ENCODE measurements at places on chromosomes 13 and 19.

- DNase-seq: no peak
Measured at GRCh38 chr13:33284916-33285315, 639 bp downstream of the STARD13 start.

DNA sequence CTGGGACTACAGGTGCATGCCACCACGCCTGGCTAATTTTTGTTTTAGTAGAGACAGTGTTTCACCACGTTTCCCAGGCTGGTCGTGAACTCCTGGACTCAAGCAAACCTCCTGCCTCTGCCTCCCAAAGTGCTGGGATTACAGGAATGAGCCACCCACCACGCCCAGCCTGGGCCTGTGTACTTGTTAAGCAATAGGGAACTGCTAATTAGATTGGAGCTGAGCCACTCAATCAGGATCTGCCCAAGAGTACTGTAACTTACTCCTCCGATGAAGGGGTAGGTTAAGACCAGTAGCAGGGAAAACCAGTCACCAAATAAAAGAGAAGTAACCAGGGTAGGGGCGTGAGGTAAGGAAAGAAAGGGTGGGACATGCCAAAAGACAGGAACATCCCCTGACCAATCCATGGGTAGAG, 2.3 kb downstream of the DDX39A start:
- DNase-seq: no peak

GRCh38 chr19:33641956-33642498, 20.3 kb downstream of the CHST8 start:
- DNase-seq: no peak

DNA sequence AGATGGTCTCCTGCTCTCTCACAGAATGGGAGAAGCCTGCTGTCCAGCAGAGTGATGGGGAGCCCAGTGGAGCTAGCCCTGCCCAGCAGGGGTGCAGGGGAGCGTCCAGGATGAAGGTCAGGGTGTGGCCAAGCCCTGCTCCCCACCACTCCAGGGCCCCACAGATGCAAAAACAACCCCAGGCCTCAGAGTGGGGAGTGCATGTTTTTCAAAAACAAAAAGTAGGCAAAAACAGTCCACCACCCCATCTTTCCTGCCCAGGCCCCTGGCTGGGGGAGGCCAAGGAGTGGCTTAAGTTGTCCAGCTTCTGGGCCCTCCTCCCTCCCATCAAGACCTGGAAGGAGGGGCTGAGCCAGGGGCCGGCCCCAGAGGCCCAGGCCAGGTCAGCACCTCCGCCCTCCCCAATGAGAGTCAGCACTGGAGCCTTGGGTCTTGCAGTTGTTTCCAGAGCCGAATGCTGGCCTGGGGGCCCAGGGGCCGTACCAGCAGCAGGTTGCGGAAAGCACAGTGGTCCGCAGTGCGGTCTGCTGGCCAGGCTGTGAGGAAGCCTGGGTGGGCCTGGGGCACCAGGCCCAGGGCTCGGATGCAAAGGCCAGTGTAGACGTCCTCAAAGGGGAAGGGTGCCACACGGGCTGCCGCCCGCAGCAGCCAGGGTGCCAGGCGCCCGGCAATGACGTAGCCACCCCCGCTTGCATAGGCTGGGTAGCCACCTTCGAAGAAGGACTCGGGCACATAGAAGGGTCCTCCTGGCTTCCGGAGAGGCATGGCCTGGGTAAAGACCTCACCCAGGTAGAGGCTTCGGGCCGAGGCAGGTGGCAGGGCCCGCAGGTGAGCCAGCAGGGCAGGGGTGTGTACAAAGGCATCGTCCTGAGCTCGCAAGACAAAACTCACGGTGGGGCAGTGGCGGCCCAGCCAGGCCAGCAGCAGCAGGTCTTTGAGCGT, 1.7 kb downstream of the B3GNT8 start:
- no peak for DNase-seq

GRCh38 chr13:36907821-36908220, 12.2 kb downstream of the SMAD9 start:
- DNase-seq: no peak

- DNase-seq: no peak
Measured at GRCh38 chr13:94860981-94861407, 148.6 kb upstream of the SOX21 start.

GRCh38 chr13:94389604-94390351, 89.7 kb downstream of the DCT start:
- no peak for DNase-seq
